ENCODE measurements at places on chromosomes 2 and 18.
A peak's percentile ranks its signal among the peaks of the same experiment; 100 is the strongest.

DNA sequence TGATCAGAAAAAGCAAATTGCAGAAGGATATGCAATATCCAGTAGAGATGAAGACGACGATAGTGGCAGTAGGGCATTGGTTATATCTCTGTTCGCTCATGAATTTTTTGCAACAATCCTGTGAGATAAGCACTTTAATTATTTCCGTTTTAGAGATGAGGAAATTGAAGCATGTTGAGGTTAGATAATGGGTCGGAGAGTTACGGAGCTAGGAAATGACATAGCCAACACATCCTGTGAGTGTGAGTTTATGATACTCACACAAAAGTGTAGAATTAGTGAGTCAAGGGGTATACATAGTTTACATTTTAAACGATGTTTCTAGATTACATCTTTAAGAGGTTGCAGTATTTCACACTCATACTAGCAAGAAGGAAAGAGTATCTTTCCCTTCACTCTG is 123.1 kb upstream of the ARL4C start:
- no peak for DNase-seq

GRCh38 chr18:79047556-79048244 is 21.5 kb upstream of the ATP9B start:
- peak; percentile 82 for DNase-seq

DNA sequence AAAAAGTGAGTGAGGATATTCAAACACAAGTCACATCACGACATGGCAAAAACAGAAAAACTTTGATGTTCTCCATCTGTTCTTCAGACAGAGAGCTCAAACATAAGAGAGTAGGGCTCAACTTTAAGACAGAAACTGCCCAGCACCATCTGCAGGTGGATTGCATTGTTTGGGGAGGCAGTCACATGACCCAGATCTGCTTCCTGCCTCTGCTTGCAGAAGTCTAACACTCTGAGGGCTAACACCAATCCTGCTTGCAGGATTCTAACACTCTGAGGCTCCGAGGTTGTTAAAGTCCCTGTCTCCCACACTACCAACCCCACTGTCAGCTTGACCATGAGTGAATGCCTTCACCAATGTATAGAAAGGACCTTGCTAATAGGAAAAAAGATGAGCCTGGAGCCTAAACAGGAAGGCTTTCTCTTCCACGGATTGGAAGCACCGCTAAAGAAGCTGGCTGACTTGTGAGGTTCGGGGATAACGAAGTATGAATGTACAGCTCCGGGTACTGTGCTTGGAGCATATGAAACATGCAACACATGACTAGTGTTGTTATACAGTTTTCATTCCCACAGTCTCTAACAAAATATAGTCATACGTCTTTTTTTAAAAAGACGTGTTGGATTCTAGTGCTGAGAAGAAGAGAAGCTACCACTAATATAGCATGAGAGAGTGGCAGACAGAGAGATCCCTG is 176.6 kb upstream of the CREB1 start:
- no peak for DNase-seq

- no peak for DNase-seq
These were observed 52.1 kb upstream of the SLC66A3 start for GRCh38 chr2:11102956-11103860.

- no peak for DNase-seq
These were observed 106.1 kb downstream of the IRS1 start for GRCh38 chr2:226693521-226693920.

DNA sequence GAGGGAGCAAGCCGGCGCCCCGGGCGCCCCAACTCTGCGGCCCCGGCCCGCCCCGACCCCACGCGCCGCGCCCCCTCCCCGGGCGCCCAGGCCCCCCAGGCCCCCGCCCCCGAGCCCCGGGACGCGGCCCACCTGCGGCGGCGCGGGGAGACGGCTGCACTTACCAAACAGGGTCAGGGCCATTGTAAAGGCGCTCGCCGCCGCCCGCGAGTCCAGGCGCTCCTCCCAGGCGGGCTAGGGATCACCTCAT is 526 bp downstream of the CHN1 start:
- no peak for DNase-seq

All from H4 (cell line).